ENCODE measurements at places on chromosomes 6 and 20. TPM values are rescaled to one million over a fixed set of nuclear protein-coding genes. Genes with fewer than 3 reads are reported as not detected.

The APOBEC2 gene
- not detected for total RNA-seq

The HTR1E gene
- total RNA-seq: not detected

The PRND gene
- not detected for total RNA-seq

The ZGPAT gene
- 28.7 TPM for total RNA-seq

The SPAG4 gene
- 9.4 TPM for total RNA-seq

The DYNLT2 gene
- 2.1 TPM for total RNA-seq

The SLC24A3 gene
- total RNA-seq: not detected

The ELOVL4 gene
- total RNA-seq: 1.6 TPM

The ZBTB24 gene
- 10.9 TPM for total RNA-seq

The RIPPLY2 gene
- total RNA-seq: not detected

The NKAIN4 gene
- not detected for total RNA-seq

The GSTA3 gene
- not detected for total RNA-seq

The MKKS gene
- total RNA-seq: 7.1 TPM
